OCI-LY7 (cell line): ENCODE measurements at places on chromosomes 16 and 17. TPM values are rescaled to one million over a fixed set of nuclear protein-coding genes. Genes with fewer than 3 reads are reported as not detected.

DNA sequence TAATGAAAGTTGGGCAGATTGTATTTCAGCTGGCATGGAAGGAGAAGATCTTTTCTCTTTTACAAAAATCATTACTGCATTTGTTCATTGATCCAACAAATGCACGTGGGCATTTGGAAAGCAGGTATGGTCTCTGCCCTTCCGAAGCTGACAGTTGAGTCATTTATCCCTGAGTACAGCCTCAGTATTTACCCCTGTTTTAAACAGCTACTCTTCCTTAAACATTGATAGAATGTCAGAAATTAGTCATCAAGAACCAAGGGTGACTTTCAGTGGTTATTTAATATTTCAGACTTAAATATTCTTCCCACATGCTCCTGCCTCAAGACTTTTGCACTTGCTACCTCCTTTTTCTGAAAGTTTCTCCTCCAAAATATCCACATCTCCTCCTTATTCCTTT, 226.7 kb upstream of the HSBP1 start:
- no peak for DNase-seq

- DNase-seq = no peak
Measured at GRCh38 chr17:29840884-29841283, 89.1 kb downstream of the SSH2 start.

GRCh38 chr17:56742601-56743000, 91.1 kb downstream of the C17orf67 start:
- DNase-seq = no peak

GRCh38 chr17:28969706-28970393, 18.5 kb upstream of the PHF12 start:
- DNase-seq = no peak

GRCh38 chr16:49775018-49775417, 80.9 kb downstream of the ZNF423 start:
- no peak for DNase-seq

SPIRE2 gene
- total RNA-seq = 43.8 and 48.5 TPM in 2 replicates

HLF gene
- total RNA-seq = not detected in 2 replicates

- no peak for DNase-seq
Measured at GRCh38 chr16:89805136-89805905, 11.1 kb downstream of the FANCA start.

CMTM1 gene
- total RNA-seq = 10.6 and 10.7 TPM in 2 replicates

MPRIP gene
- total RNA-seq = 109 and 118 TPM in 2 replicates

NAGS gene
- 0.61 and 1.5 TPM in 2 replicates for total RNA-seq

- DNase-seq = peak; percentile 40
Measured at GRCh38 chr16:58814348-58814801, 80.3 kb upstream of the GOT2 start.
